Retinal pigment epithelial cell (primary cell): ENCODE measurements at places on chromosomes 11 and 22.

DNA sequence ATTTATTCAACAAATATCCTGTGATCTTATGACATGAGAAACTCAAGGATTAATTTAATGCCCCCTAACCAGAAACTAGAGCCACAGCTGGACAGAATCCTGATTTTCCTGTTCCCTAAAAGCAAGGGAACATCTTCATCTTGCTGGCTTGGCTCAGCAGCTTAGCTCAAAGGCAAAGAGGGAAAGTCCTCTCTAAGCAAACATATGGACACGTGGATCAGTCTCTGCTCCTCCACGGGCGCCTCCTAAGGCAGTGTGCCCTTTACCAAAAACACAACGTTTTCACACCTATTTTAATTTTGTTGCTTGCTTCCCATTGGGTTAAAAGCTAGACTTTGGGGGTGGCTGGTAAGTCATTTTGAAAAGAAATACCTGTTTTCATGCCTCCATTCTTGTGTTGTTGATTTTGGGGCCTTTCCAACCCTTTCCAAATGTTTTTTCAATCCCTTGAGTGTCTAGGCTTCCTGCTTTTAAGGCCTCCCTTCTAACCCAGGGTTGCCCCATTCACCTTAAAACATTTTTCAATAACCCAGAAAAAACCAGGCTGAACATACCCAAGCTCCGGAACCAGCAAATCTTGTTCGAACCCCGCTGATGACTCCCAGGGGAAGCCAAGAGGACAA is 15.5 kb downstream of the SLC1A2 start:
- DNase-seq: no peak

DNA sequence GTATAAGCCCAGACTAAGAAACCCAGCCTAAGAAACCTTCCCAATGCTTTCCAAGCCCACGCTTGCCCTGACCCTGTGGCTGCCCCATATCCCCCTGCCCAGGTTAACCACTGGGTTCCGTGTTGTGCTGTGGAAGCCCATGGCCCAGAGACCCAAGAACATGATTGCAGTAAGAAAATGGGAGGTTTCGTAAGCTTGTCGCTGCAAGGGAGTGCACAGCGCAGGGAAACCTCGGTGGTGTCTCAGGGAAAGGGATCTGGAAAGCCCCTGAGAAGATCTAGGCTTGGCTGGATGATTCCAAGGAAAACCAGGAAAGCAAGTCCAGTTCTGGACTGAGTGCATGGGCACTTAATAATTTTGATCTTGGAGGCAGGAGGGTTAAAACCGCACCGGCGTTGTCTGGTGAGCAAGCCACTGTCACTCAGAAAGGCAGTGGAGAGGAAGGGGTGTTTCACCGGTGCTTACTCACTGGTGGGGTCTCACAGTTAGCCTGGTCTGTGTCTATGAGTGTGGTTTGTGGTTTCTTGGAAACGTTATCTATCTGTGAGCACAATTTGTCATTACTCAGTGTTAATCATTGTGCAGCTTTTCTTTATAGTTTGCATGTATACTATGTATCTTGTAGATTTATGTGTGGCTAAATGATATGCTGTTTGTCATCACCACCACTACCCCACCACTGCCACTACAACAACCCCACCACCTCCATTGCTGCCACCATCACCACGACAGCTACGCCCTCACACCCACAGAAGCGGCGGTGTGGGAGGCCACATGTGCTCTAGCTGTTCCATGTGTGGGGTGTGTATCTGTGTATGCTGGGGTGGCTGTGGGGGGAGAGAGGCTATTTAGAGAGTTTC is 53.3 kb upstream of the PRDM11 start:
- DNase-seq: no peak

DNA sequence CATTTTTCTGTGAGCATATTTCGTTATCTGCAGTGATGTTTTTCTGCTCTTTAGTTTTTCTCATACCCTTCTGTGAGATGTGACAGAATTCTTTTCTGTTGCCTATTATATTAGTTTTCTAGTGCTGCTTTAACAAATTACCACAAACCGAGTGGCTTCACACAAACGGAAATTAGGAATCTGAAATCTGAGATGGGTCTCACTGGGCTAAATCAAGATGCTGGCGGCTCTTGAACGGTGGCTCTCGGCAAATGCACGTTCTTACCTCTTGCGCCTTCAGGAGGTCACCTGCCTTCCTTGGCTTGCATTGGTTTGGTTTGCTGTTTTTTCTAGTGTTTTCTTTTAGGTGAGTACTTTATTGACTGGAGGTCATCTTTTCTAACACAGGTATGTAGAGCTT is 13.0 kb downstream of the ZBED4 start:
- DNase-seq: no peak

- DNase-seq: no peak
Measured at GRCh38 chr11:24678703-24679348, 182.0 kb downstream of the LUZP2 start.

DNA sequence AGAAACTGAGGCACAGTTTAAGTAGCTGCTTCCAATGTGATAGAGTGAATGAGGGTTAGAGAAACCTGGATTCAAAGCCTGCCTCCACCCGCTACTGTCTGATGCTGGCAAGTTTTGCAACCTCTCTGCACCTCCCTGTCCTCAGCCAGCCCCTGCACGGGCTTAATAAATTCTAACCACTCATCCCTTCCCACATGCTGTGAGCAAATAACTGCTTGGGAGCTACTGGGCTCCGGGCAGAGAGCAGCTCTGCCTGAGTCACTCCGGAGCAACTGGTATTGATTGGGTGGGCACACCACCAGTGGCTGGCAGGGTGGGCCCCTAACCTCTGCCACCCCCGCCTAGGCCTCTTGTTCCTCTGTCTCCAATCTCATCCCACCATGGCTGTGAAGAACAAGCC is 104.3 kb upstream of the SYT13 start:
- no peak for DNase-seq

DNA sequence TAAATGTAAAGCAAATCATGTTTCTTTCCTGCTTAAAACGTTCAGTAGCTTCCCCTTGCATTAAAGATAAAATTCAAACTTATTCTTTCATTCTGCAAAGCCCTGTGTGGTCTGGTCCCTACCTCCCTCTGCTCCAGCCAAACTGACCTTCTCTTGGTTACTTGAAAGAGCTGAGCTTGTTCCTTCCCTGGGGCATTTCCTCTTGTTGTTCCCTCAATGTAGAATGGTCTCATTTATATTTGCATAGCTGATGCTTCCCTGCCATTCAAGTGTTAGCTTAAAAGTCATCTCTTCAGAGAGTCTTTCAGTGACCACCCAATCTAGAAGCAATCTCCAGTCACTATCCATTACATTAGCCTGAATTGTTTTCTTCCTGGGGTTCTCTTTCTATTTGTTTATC is 1618.5 kb upstream of the TENM4 start:
- DNase-seq: no peak

DNA sequence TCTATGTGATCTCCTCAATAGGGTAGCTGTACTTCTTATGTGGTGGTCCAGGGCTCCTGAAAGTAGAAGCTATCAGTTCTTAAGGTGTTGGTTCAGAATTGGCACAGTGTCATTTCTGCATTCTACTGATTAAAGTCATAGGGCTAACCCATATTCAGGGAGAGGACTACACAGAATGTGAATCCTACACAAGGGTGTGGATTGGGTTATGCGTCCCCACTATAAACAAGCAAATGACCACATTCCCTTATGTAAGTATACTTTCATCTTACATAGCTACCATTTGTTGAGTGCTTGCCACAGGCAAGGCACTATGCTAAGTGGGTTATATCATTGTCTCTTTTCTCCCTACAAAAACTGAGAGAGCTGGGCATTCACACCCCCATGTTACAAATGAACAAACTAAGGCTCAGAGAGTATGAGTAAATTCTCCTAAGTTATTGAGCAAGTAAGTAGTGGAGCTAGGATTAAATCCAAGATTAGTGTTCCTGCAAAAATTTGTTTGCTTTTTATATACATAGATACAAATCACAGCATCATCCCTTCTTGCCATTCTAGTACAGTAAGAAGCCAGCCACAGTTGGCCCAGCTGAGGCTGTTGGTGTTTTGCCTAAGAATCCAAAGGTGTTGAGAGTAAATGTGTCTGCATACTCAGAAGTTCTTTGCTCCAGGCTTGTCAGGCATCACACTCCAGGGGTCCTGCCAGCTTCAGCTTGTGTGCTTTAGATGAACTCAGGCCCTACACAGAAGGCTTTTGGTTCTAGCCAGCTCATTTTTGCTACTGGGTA is 157.8 kb downstream of the KIF18A start:
- no peak for DNase-seq

- DNase-seq: no peak
Measured at GRCh38 chr11:17145972-17146371, 61.8 kb downstream of the PIK3C2A start.

GRCh38 chr11:58830673-58831301 is 13.7 kb downstream of the GLYATL2 start:
- DNase-seq: no peak

- no peak for DNase-seq
Measured at GRCh38 chr11:86978247-86978646, 23.1 kb upstream of the FZD4 start.

- DNase-seq: no peak
Measured at GRCh38 chr11:33630936-33631748, 69.5 kb downstream of the C11orf91 start.
